ENCODE measurements at places on chromosomes 6 and 20. TPM values are rescaled to one million over a fixed set of nuclear protein-coding genes. Genes with fewer than 3 reads are reported as not detected.

Gene NQO2
- total RNA-seq: 82.9 TPM

- no peaks in the 10 kb centered on the region for H3K27me3 ChIP-seq
- DNase-seq: no peak
- no peak overlapping the region for H3K27ac ChIP-seq
- H3K4me1 ChIP-seq: peaks cover 13% of the 10 kb centered on the region
These were observed 65.2 kb downstream of the EYA2 start for GRCh38 chr20:46959821-46960220.

GRCh38 chr6:34484899-34485298 lies 19.0 kb downstream of the PACSIN1 start:
- DNase-seq: peak; percentile 28
- no peak overlapping the region for H3K27ac ChIP-seq
- no peaks in the 10 kb centered on the region for H3K36me3 ChIP-seq
- no peaks in the 10 kb centered on the region for H3K27me3 ChIP-seq
- peaks cover 16% of the 10 kb centered on the region for H3K4me1 ChIP-seq

DNA sequence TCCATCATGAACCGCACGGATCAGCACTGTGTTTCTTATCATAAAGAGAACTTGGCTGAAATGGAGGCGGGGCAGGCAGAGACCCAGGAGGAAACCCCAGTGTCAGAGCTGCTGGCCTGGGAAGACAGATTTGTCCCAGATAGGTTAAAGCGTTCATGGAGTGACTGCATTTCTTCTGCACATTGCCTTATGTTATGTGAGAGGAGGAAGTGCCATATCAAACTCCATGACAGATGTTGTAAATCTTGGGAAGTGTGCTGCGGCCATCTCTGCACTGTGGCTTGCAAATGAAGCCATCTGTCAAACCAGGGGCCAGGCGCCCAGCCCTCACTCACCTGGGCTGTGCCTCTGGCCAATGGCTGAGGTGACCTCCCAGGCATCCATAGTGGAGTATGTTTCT lies 163.0 kb downstream of the SLC24A3 start:
- no peak overlapping the region for H3K4me3 ChIP-seq
- DNase-seq: no peak
- no peaks in the 10 kb centered on the region for H3K4me1 ChIP-seq
- no peaks in the 10 kb centered on the region for H3K27me3 ChIP-seq
- no peak overlapping the region for H3K27ac ChIP-seq
